ENCODE measurements at places on chromosomes 4 and X. TPM values are rescaled to one million over a fixed set of nuclear protein-coding genes. Genes with fewer than 3 reads are reported as not detected.

WAS gene
- 0.37 TPM for total RNA-seq

- no peak for DNase-seq
Measured at GRCh38 chrX:50913520-50913919, 3.0 kb downstream of the BMP15 start.

GRCh38 chr4:15771216-15772058 is 6.7 kb upstream of the CD38 start:
- DNase-seq, result no peak

FGFR3 gene
- 2.5 TPM for total RNA-seq

HTN1 gene
- total RNA-seq, result not detected

DNA sequence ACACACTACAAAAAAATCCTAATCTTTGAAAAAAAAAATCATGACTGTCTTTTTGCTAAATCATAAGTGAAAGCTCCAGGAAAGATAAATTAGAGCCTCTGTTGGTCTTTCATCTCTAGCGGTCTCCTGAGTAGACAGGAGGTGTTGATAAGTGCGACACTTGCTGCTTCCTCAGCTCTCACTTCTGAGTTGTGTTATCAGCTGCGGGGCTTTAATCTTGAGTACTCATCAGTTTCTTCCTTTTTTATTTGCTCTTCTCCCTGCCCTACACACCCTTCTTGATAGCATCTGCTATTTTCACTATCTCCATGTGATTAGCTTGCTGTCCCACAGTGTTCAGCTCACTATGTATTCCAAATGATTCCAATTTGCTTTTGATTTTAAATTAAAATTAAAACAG is 1449.2 kb downstream of the C4orf33 start:
- no peak for DNase-seq

- DNase-seq, result no peak
Measured at GRCh38 chr4:100799761-100800539, 282.1 kb upstream of the EMCN start.

DNA sequence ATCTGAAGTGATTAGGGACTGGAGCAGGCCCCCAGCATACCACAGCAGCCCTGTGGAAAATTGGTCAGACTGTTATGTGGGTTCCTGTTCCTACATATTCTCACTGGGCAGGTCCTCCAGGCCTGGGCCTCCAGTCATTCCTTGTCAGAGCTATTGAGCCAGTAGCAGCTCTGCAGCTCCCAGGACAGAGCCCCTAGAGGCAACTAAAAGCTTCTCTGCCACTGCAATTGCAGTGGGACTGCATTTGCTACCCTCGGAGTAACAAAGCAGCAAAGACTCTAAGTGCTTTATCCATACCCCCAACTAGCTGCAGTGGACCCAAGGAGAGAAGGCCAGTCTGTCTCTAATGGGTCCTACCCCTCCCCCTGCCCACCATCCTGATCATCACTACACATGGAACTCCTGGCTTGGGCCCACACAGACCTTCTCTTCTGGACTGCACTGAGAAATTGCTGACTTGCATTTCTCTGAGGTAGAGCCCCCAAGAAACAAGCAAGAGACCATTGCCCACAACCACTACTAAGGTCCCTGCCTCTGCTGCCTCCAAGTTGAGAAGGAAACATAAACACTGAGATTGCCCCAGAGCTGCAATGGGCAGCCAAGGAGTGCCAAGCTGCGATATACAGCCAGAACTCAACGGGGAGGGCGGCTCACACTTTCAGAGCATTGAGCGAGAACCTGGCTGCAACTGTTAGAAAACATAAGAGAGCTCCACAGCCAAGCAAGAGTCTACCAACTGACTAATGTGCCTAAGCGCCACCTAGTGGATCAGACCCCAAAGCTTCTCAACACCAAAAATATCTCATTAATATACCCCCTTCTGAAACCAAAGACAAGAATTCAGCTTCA is 738.7 kb upstream of the NDST4 start:
- DNase-seq, result peak; percentile 71

TMPRSS11D gene
- not detected for total RNA-seq

- peak; percentile 67 for DNase-seq
Measured at GRCh38 chrX:106481341-106481740, 130.4 kb upstream of the RADX start.

PDGFRA gene
- not detected for total RNA-seq

GRCh38 chrX:137915466-137915865 is 349.5 kb downstream of the ZIC3 start:
- DNase-seq, result no peak

- DNase-seq, result no peak
Measured at GRCh38 chrX:87874043-87874442, 356.4 kb downstream of the KLHL4 start.

DNA sequence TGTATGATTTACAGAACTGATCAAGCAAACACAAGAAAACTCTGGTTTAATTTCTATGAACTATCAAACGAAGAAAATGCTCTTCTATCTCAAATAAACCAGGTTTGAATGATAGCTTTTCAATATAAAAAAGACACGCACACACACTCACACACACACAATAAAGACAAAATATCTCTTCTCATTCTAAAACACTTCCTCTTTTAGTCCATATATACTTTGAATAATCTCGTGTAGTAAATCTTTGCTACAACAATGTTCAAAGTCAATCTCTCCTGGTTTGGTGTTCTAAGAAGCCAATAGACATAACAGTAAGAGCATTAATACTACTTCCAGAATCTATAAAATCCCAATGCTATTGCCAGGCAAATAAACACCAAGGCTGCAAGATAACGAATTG is 13.3 kb downstream of the CXCL2 start:
- DNase-seq, result no peak

GRCh38 chr4:40178672-40179071 is 18.2 kb upstream of the RHOH start:
- DNase-seq, result no peak

SHROOM2 gene
- 1.2 TPM for total RNA-seq

GRCh38 chr4:120070196-120070595 is 3.5 kb upstream of the MAD2L1 start:
- no peak for DNase-seq

SORCS2 gene
- total RNA-seq, result not detected

DNA sequence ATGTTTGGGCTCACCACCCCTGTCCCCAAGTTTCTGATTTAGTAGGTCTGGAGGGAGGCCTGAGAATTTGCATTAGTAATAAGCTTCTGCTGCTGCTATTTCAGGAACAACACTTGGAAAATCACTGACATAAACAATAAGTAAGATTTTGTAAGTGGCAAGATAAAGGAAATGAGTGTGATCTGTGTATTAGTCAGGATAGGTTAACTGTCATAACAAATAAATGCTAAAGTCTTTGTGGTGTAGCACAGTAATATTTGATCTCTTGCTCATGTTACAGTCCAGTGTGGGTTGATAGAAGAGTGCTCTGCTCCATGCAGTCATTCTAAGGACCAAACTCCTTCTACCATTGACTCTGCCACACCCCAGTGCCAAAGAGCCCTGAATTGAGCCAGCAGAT is 67.0 kb downstream of the NHS start:
- DNase-seq, result peak; percentile 11

DNA sequence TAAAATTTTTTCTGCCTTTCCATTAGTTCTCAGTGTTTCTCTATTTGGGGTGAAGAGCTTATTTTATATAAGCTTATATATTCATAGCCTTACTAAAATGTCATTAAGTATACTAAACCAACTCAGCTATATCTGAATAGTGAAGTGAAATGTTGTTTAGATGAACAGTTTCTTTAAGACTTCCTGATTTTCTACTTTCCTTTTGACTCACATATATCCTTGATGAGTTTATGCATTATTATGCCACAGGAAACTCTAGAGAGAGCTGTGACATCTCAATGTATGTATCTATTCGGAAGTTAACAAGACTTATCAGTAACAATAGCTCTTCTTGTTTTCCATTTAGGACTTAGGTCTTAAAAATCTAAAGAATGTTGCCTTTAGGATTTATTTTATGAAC is 1491.8 kb upstream of the IGFBP7 start:
- no peak for DNase-seq

CT83 gene
- total RNA-seq, result not detected

- DNase-seq, result peak; percentile 87
Measured at GRCh38 chrX:54999717-55000598, at the start of gene APEX2. TSS of gene APEX2 (plus strand) at chrX:55000363. CDS start at chrX:55000423, 60 bp downstream.

DNA sequence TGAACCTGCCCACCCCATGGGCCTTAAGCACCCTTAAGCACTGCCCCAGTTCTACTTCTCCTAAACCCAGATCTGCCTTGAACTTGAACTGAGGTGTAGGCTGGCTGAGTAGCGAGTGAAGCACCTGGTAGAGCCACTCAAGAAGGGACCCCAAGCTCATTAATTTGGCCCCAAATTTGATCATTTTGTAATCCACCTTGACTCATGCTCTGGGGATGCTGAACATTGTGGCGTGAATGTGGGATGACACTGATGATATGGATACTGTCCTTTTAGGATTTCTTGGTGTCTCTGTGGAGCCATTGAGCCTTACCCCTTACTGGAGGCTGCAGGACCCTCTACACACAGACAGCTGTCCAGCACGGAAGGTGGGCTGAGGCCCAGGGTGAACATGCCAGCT is at the start of gene ZNF157:
ZNF157 (plus strand) TSS at position 301 of the 400 bp plus-strand sequence; CDS start at position 392, 91 bp downstream.
- no peak for DNase-seq

GRCh38 chrX:51459125-51459524 is 37.3 kb downstream of the NUDT11 start:
- DNase-seq, result peak; percentile 58

PAGE1 gene
- not detected for total RNA-seq

FAM3A gene
- 45.3 TPM for total RNA-seq

SORBS2 gene
- total RNA-seq, result 19.3 TPM

RHOXF1 gene
- total RNA-seq, result not detected

DNA sequence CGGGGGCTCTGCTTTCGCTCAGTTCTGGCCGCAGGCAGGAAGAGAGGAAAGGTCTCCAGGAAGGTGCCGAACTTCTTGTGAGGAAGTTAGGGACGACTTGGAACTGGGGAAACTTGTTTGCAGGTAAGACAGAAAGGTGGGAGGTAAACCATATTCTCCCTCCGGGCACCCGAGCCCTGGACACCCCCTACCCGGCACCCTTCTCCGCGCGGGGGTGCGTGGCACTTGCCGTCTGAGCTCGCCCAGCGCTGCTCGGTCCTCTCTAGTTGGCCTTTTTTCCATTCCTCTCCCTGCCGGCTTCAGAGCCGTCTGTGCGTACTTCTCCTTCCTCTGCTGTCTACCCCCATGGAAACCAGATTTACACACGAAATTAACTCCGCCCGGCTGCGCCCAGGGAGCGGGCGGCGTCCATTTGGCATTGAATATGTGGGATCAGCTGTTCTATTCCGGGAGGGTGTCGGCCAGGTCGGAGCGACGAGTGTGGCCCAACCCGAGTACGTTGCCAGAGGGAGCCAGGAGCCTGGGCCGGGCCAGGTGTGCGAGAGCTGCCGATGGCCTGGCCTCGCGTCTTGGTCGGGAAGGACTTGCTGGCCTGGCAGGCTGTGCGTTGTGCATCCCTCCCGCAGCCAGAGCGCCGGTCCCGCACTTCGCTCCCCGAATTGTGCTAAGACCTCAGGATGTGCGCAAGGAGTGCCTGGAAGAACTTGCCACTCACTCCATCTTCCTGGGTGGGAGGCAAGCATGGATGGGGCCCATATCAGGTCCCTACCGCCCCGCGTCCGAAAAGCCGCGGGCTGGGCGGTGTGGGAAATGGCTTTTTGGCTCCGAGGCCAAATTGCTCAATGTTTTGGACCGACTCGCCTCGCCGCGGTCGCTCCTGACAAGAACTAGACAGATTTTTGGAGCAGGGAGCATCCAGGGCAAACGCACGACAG is 1.7 kb downstream of the PDGFRA start:
- no peak for DNase-seq

- peak; percentile 56 for DNase-seq
Measured at GRCh38 chr4:185912779-185913178, 100.8 kb upstream of the SORBS2 start.

- DNase-seq, result no peak
Measured at GRCh38 chr4:175306436-175306835, 388.3 kb downstream of the ADAM29 start.

DNA sequence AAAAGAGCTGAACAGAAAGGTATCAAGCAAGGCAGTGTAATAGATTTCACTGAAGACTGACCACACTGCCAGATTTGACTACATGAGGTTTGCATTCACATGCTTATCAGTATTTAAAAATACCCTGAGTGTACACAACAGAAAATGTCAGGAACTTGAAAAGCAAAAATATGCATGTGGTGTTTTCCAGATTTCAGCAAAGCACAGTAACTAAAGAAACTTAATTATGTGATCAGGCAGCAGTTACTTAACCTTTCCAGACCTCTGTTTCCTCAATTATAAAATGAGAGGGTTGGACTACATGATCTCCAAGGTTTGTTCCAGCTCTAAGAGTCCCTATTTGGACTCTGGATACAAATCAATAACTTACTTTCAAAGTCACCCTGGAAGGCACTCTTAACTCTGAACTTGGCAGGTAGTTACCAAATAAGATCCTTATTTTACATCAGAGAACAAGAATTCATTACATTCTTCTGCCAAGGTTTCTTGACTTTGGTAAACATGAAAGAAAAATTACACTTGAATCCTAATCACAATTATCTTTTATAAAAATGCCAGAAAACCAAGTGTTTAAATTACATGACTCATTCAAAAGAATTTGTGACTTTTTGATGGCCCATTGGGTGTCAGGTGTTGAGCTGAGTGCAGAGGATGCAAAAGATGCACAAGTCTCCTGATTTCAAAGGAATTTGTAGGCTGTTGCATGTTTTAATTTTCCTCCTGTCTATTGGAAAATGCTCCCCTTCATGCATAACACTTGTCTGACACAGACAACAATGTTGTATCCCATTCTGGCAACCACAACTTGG is 241.6 kb downstream of the MGST2 start:
- DNase-seq, result no peak

Measured in MCF 10A (cell line).